Activated T-cell treated with anti-CD3 and anti-CD28 coated beads for 4 hours (primary cell): ENCODE measurements at places on chromosomes 1 and 21.

- no peak for DNase-seq
These were observed 124.6 kb downstream of the BACH1 start for GRCh38 chr21:29423099-29423870.

DNA sequence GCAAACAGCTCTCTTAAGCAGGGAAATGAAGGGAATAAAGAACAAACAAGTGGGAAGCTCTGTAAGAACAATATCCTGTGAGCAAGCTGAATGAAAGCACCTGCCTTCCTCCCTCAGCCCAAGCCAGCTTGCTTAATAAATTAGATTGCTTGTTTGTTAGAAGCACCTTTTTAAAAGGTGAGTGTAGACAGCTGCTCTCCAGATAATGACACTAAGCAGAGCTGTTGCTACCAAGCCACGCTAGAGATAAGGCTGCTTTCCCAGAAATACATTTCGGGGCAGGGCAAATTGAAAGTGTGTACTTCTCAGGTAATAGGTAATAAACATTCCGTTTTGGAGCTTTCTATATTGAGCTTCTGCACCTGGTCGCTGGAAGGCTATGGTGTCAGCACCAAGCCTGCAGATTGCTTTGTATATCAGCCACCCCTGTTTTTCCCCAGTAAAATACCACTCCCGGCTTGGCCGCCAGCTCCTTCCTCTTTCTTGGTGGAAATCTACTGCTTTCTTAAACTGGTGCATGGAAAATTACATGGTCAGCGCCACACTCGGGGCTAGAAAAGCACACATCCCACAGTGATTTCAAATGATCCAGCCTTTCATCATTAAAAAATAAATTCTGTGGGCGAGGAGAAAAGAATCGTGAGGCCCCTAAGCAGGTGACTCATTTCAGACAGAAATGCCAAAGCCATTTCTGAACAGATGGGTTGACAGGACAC is 151.3 kb downstream of the ETS2 start:
- DNase-seq = no peak

- DNase-seq = no peak
These were observed 63.1 kb upstream of the PBX1 start for GRCh38 chr1:164495905-164496304.

DNA sequence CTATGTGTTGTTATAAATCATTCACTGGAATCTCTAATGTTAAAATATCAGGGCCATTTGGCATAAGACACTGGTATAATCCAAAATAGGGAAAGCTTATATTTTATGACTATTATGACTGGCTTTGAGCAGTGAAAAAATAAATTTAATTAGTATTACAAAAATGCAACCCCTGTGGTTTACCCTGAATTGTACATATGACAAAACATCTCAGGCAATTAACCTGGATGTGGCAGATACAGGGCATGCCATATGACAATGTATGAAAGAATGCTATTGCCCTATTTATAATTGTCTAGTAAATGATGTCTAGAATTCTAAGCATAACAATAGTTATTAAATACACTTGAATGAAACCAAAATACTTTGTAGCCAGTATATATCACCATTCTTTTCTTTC is 532.5 kb upstream of the ADGRL4 start:
- DNase-seq = no peak

GRCh38 chr1:85494074-85494903 is 29.3 kb upstream of the DDAH1 start:
- no peak for DNase-seq

- DNase-seq = no peak
These were observed 59.7 kb downstream of the KANK4 start for GRCh38 chr1:62259551-62259950.

- no peak for DNase-seq
These were observed 26.6 kb downstream of the URB1 start for GRCh38 chr21:32366191-32366590.

GRCh38 chr1:92951141-92951582 is 10.1 kb downstream of the DIPK1A start:
- DNase-seq = no peak

GRCh38 chr1:107622966-107623365 is 342.0 kb downstream of the VAV3 start:
- no peak for DNase-seq

- DNase-seq = no peak
These were observed 46.6 kb upstream of the ATP1A1 start for GRCh38 chr1:116326486-116326885.
